ENCODE measurements at places on chromosomes 11 and 22.
A peak's percentile ranks its signal among the peaks of the same experiment; 100 is the strongest.

DNA sequence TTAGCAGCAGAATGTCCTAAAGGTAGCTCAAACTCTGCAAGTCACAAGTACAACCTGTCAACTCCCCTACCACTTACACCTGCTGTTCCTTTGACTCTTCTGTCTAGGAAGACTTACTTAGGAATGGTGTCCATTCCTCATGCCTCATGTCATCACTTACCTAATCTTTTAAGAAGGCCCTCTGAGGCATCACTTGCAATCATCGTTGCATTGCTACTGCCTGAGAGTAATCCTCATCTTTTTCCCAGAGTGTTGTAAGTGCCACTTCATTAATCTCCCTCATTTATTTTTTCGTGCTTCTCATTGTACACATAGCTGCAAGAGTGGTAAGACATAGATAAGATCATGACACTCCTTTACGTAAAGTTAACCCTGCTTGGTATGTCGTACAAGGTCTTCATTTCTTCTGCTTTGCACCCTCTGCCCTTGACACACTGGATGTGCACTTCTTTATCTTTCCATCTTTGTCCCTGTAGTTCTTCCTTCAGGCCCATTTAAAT, 54.6 kb downstream of the SFI1 start:
- DNase-seq, result no peak

DNA sequence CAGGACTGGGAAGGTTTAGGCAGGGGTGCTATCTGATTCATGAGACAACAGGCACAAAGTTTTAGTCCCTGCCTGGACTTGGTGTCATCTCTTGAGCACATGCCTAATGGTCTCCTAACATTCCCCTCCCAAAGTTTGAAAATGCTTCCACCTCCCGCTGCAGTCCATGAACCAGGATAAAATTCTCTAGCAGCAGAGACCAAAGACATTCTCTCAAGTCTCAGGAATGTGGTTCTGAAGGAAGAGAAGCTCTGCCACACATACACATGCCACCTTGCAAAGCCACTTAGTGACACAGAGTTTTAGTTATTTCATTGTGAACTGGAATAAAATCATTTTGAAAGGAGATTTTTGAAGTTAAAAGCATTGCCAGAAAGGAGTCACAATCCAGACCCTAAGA, 15.5 kb downstream of the OR51B6 start:
- no peak for DNase-seq

- DNase-seq, result no peak
Observed at GRCh38 chr11:3981084-3981633, 113.4 kb upstream of the RRM1 start.

GRCh38 chr11:44674809-44675208, 52.0 kb upstream of the TSPAN18 start:
- no peak for DNase-seq

- no peak for DNase-seq
Observed at GRCh38 chr11:77287615-77288273, 13.7 kb downstream of the GDPD4 start.

DNA sequence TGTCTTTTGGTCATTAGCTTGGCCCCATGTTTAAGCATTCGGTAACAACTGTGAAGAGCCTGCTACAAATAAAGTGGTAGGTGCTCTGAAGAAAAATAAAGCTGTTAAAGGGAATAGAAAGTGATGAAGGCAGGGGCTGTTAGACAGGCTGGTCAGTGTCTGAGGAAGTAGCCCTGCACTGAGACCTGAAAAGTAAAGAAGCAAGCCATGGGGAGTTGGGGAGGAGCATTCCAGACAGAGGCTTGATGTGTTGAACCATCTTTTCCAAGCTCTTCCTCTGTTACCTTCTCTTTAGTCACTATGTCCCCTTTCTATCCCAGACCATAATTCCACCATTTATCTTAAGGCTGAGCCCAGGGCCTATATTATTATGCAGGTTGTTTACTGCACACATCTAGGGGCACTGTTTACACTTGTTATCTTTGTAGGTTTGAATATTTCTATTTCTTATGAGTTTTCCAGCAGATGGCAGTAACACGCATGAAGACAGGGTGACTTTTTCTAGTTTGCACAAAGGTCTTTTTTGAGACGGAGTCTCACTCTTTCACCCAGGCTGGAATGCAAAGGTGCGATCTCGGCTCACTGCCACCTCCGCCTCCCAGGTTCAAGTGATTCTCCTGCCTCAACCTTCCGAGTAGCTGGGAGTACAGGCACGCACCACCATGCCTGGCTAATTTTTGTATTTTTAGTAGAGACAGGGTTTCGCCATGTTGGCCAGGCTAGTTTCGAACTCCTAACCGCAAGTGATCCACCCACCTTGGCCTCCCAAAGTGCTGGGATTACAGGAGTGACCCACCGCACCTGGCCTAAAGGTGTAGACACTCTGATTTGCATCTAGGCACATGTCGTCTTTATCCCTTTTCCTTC, 23.0 kb downstream of the ZFTA start:
- no peak for DNase-seq

DNA sequence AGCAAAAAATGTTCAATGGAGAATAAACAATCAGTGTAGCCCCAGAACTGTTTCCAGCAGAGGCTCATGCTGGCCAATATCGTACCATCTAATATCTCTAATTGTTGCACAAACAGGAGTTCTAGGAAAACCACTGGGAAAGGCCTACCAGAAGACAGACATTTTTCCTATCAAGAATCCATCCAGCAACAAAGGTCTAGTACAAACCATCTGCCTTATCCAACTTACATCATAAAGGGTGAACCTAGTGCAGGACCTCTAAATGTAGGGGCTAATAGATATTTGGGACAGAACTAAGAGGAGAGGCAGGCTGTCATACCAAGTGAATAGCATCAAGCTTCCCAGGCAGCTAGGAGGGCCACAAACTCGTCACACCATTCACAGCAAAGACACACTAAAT, 18.7 kb downstream of the PAX6 start:
- DNase-seq, result no peak

DNA sequence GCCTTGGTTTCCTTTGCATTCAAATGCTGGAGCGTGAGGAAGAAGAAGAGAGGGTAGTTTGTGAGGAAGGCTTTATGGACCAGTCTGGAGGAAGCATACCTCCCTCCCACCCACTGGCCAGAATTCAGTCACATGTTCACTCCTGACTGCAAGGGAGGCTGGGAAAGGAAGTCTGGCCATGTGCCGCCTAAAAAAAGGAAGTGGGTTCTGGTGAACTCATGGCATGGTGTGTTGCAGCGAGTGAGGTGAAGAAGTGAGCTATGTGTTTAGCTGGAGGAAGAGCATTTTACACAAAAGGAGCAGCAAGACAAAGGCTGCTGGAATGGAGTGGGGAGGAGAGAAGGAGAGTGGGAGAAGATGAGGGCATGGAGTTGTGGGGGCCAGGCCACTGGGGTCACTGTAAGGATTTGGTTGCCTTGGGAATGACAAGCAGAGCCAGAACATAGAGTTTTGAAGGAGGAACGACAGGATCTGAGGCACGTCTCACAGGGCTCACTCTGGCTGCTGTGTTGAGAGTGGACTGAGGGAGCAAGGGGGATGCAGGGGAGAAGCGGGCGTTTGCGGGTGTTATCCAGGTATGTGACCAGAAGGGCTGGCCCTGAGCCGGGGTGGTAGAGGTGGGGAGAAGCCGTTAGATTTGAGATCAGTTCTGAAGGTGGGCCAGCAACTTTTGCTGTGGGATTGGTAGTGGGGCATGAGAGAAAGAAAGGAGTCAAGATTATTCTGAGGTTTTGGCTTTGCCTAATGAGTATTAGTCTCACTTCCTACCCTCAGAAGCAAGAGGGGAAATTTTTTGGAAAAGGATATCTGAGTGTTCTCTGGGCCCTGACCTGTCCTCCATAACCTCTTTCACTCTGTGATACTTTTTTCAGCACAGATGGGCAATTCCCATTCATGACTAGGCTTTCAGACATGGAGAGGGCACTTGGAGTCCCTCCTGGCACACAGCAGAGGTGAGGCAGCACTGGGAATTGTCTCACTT, 26.4 kb downstream of the BMAL1 start:
- DNase-seq, result no peak

DNA sequence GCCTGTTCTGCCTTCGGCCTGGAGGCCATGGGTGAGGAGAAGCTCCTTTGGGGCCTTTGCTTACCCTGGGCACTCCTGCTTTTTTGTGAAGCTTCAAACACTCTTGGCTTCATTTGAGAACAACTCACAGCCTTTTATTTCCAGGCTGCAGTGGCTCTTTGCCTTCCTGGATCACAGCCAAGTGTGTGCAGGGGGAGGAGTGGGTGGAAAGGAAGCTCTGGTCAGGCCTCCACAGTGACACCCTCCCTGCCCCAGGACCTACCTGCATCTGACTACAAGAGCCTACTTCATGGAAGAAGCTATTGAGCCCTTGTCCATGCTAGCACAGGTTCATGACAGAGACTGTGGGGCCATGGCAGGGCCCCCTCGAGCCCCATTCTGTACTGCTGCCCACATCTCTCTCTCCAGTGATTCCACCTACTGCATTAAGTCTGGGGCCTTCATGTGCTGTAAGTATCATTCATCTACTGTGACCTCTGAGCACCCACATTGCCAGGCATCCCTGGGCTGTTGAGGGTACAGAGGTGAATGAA, 52.3 kb downstream of the GAB4 start:
- no peak for DNase-seq

DNA sequence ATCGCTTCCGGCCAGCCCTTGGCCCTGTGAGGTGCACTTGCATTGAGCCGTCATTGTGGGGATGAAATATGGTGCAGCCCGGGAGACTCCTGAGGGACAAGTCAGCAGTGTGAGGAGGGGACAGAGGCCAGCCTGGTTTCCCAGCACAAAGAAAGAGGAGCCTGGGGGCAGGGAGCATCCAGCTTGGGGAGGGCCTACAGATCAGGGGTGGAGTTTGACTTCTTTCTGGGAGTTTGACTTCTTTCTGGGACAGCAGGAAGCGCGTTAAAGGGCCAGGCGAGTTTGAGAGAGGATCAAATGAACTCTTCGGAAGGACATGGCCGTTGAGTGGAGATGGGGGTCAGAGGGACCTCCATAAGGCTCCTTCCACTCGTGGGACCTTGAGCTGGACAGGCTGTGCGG, 91.9 kb downstream of the LRRC32 start:
- DNase-seq, result no peak

DNA sequence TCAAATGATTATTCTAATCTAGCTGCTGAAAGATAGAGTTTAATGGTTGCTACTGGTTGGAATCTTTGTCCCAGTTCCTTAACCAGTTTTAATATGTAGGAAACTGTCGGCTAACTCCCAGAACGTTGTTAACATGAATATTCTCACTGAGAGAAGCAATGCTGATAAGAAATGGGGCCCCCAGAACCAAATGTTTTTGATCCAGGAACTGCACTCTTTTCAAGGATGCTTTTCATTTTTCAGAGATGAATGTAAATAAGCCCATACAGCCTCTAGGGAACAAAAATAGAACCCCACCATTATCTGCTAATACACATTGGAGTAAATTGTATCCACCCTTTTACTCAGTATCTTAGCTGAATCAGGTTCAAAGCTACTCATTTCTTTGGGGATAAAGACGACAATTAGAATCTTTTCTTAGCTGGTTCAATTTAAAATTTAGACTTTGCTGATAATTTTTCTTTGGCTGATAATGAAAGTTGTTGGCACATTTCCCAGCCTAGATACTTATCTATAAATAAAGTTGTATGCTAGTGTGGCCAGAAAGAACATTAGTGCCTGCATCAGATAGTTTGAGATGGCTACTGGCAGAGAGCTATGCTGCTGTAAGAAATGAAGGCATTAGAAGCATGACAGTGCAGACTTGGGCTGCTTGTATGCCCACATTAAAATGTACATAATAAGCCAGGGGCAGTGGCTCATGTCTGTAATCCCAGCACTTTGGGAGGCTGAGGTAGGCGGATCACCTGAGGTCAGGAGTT, 323.3 kb upstream of the PDGFD start:
- no peak for DNase-seq

DNA sequence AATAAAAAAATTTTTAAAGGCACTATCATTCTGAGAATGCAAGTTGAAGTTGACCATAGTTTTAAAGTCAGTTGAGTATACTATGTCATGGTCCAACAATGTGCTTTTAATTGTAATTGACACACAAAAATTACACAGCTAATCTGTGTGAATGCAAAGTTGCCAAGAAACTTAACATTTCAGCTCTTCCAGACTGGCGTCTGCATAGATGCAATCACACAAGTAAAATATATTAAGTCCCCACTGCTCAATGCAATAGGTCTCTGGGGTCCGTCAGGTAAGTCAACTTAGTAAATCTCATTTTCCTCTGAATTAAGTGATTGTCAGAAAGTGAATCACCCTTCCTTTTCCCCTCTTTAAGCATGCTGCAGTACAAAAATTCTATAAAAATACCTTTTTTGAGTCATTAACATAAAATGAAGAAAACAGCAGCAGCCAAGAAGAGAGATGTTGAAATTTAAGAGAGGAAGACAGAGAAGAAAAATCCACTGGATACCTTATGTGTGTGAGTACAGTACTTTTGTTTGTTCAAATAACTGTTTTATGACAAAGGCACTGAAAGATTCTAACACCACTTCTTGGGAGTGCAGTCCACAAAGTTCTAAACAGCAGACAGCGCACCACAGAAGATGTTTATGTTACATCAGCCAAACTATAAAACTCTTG, 5.1 kb downstream of the FZD4 start:
- DNase-seq, result no peak

GRCh38 chr22:50481440-50482106, at the start of gene ADM2:
Gene ADM2, plus strand, starts transcription at chr22:50481543. Its CDS starts 305 bp downstream, at chr22:50481848.
- peak; percentile 59 for DNase-seq

DNA sequence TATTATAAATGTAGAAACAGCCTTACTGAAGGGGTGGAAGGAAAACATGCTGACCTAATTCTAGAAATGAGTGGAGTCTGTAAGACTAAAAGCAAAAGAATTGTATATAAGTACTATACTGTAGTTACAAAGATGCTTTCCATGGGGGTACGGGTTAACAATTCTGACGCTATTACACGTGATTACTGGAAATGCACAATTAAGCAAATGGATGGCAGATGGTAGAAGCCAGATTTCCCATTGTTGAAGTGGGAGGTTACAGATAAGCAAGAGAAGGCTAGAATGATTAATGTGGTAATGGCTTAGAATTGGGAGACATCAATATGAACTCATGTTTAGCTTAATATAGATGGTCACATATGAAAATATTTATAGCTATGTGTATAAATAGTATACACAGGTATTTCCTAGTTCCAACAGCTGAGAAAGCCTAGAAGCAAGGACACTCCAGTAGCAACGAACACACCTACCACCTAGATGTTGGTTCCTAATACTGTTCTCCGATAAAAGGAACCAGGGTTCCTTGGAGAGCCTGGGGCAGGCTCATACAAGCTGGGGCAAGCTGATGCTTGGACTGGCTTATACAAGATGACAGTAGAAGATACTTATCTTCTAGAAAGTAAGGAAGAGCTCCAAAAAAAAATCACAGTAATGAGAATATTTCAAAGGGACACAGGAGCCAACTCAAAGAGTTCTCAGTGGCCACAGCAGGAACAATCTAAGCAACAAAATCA, 13.5 kb downstream of the SMC1B start:
- no peak for DNase-seq

Data from stimulated activated CD4-positive, alpha-beta T cell treated with anti-CD3 and anti-CD28 coated beads, Interleukin-4, amount 100 ng/mL, for 48 hours (primary cell).